ENCODE measurements at places on chromosomes 5 and 9. TPM values are rescaled to one million over a fixed set of nuclear protein-coding genes. Genes with fewer than 3 reads are reported as not detected.

Gene SEMA5A
- total RNA-seq, result 0.44 TPM

Gene PALM2AKAP2
- total RNA-seq, result 0.22 TPM

Gene CTNND2
- not detected for total RNA-seq

Gene RLN1
- not detected for total RNA-seq

Gene SMAD5
- 26.2 TPM for total RNA-seq

Gene RLN2
- total RNA-seq, result 0.65 TPM

Gene CXXC5
- 39.1 TPM for total RNA-seq

Gene HSD17B4
- 155 TPM for total RNA-seq

Gene MAN2A1
- 42.9 TPM for total RNA-seq

Gene F2RL1
- total RNA-seq, result 33.9 TPM

Gene PHAX
- total RNA-seq, result 26.6 TPM

Gene NTRK2
- under 0.01 TPM for total RNA-seq

Gene NPR3
- total RNA-seq, result 0.22 TPM

Gene SHC3
- total RNA-seq, result 0.22 TPM

Gene FAT2
- total RNA-seq, result not detected

Gene PTGES
- 0.44 TPM for total RNA-seq

Gene FBP1
- 0.44 TPM for total RNA-seq

Gene ANXA2R
- 6.5 TPM for total RNA-seq

Gene BHMT2
- 7.7 TPM for total RNA-seq

Gene COL15A1
- total RNA-seq, result not detected

Gene FAXDC2
- 15.3 TPM for total RNA-seq

Gene SLC25A2
- 0.20 TPM for total RNA-seq

Gene ENHO
- not detected for total RNA-seq

Gene RNF208
- 0.22 TPM for total RNA-seq

Gene PCDHB14
- 1.1 TPM for total RNA-seq

Gene TTC1
- 41.0 TPM for total RNA-seq

Gene RIGI
- total RNA-seq, result 11.1 TPM

Gene IL7R
- total RNA-seq, result 1.3 TPM

Gene MEIKIN
- total RNA-seq, result not detected

Gene PAIP1
- 71.8 TPM for total RNA-seq

Gene PCDHGA7
- 0.99 TPM for total RNA-seq

Gene PDGFRB
- 9.5 TPM for total RNA-seq

Gene TSLP
- not detected for total RNA-seq

Gene IFNB1
- not detected for total RNA-seq

Gene KLF9
- total RNA-seq, result 23.2 TPM

Gene GLRX
- 31.6 TPM for total RNA-seq

Gene MELK
- 12.9 TPM for total RNA-seq

Gene TAS2R1
- not detected for total RNA-seq

Gene PHPT1
- 242 TPM for total RNA-seq

Gene SLC31A1
- 13.7 TPM for total RNA-seq

Gene WDR38
- total RNA-seq, result not detected

Gene LTC4S
- 0.79 TPM for total RNA-seq

Gene ALDOB
- total RNA-seq, result 0.20 TPM

Gene MCIDAS
- not detected for total RNA-seq

Gene PCDHB8
- 0.44 TPM for total RNA-seq

Gene LCP2
- total RNA-seq, result 0.22 TPM

Gene AFAP1L1
- total RNA-seq, result 219 TPM

Gene DBH
- total RNA-seq, result not detected

Gene NUTM2F
- not detected for total RNA-seq

Gene CDC20B
- under 0.01 TPM for total RNA-seq

Gene SHROOM1
- total RNA-seq, result 1.4 TPM

Gene MOB3B
- 0.99 TPM for total RNA-seq

Gene CRHBP
- not detected for total RNA-seq

Gene FOXD4L4
- under 0.01 TPM for total RNA-seq

Gene RIMOC1
- total RNA-seq, result 10.7 TPM

All from lung microvascular endothelial cell (primary cell).